Right ventricle myocardium superior (tissue), 1 donor: ENCODE measurements at places on chromosomes 3 and 15. TPM values are rescaled to one million over a fixed set of nuclear protein-coding genes. Genes with fewer than 3 reads are reported as not detected.

The CASR gene
- not detected for total RNA-seq

GRCh38 chr3:179942553-179943075 lies 94.1 kb downstream of the PEX5L start:
- DNase-seq, result no peak

GRCh38 chr15:43360821-43361220 lies 10.0 kb downstream of the ZSCAN29 start:
- DNase-seq, result no peak

DNA sequence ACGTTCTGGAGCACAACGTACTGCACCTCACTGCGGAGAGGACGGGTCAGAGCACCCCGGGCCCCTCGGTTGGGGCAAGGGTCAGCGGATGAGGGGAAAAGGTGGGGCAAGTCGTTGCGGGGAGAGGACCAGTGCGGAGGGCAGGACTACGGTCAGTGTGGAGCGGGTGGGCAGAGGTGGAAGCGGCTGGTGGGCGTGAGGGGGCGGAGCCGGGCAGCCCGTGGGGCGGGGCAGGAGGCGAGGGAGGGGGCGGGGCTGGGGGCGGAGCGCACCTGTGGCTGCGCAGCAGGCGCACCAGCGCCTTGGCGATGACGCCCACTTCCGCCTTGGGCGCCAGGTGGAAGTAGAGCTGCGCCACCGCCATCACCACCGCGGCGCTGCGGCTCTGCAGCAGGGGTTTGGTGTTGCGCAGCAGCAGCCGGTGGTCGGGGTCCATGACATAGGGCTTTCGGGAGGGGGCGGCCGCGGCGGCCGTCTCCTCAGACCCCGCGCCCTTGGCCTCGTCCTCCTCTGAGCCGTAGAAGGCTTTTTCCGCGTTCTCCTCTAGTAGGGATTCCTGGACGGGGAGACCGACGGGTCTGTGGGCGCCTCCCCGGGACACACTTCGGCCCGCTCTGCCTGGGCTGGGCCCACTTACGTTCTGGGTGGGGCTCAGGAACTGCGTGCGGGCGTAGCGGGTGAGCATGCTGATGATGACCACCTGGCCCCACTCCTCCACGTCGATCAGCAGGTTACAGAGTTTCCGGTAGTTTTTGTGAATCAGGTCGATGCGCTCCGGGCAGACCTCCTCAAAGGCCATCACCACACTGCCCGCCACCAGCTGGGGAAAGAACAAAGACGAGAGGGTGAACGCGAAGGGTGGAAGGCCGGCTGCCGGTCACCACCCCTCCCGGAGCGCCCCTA lies 29.2 kb downstream of the AP3B2 start:
- DNase-seq, result no peak

The BFSP2 gene
- total RNA-seq, result not detected

DNA sequence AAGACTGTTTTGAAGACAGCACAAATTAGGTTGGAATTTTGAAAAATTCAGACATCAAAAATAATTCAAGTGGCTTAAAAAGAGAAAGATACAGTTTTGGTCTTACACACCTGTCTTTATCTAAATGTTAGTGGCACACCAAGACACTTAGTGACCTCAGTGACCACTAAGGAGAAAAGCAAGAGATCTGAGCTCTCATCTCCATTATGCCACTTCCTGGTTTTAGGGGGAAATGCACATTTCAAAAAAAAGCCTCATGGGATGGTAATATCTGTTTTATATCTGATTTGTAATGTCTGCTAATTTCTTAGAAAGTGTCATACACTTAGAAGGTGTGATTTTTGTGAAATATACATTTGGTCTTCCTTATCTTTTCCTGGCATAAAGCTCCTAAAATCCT lies 16.4 kb downstream of the IL12A start:
- no peak for DNase-seq

GRCh38 chr3:52429031-52429430 lies 15.9 kb downstream of the SEMA3G start:
- no peak for DNase-seq
